ENCODE measurements at places on chromosomes 3 and 15.

DNA sequence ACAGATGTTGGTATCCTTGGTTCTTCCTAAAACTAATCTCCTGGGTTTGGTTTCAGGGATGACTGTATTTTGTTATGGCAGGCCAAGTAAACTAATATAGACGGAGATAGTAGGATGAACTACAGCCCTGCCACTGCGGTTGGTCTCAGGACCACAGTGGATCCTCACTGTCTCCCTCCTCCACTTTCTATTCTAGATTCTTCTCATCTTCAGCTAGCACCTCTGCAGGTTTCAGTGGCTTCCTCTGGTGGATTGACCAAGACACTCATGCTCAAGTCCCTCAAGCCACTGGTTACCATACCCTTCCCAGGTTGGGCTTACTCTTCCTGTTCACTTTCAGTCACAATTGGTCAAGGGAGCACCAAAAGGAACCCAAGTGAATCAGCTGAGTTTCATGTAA is 71.1 kb upstream of the CLDN18 start:
- no peaks in the 10 kb centered on the region for H3K36me3 ChIP-seq
- H3K4me3 ChIP-seq = no peak overlapping the region
- no peaks in the 10 kb centered on the region for H3K27me3 ChIP-seq
- H3K27ac ChIP-seq = no peak overlapping the region
- no peaks in the 10 kb centered on the region for H3K4me1 ChIP-seq
- DNase-seq = no peak

- H3K4me3 ChIP-seq = no peak overlapping the region
- H3K36me3 ChIP-seq = no peaks in the 10 kb centered on the region
- H3K4me1 ChIP-seq = peaks cover 11% of the 10 kb centered on the region
- no peak overlapping the region for H3K27ac ChIP-seq
- H3K27me3 ChIP-seq = no peaks in the 10 kb centered on the region
Measured at GRCh38 chr3:161310649-161311423, 60.5 kb downstream of the SPTSSB start.

- DNase-seq = no peak
- no peaks in the 10 kb centered on the region for H3K4me1 ChIP-seq
- H3K27me3 ChIP-seq = no peaks in the 10 kb centered on the region
- H3K36me3 ChIP-seq = no peaks in the 10 kb centered on the region
- H3K27ac ChIP-seq = no peak overlapping the region
Measured at GRCh38 chr3:139119331-139120025, 74.8 kb upstream of the PRR23C start.

DNA sequence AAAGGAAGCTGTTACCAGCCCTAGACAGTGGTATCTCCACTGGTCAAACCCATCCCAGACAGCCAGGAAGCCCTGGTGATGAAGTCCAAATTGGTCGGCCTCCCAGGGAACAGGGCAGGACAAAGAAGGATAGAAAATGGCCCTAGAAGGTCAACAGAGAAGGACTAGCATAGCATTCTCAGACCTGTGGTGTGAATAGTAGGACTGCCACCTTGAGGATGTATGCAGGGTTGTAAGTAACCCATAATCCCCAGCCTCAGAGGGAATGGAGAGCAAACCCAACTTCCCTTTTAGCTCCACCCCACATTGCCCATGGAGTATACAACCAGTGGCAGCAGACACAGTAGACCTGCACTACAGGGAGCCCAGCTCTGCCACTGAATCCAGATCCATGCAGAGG is 68.6 kb upstream of the EIF1B start:
- no peak for DNase-seq
- H3K4me1 ChIP-seq = no peaks in the 10 kb centered on the region

GRCh38 chr15:88788816-88789215 is 14.4 kb upstream of the ACAN start:
- no peaks in the 10 kb centered on the region for H3K4me1 ChIP-seq
- no peak for DNase-seq
- no peaks in the 10 kb centered on the region for H3K36me3 ChIP-seq
- peaks cover 2% of the 10 kb centered on the region for H3K27me3 ChIP-seq
- H3K4me3 ChIP-seq = no peak overlapping the region
- H3K27ac ChIP-seq = no peak overlapping the region

All from endothelial cell of umbilical vein (primary cell).